Osteocyte (in vitro differentiated cells): ENCODE measurements at places on chromosomes 3 and 15. TPM values are rescaled to one million over a fixed set of nuclear protein-coding genes. Genes with fewer than 3 reads are reported as not detected.

The CCR4 gene
- not detected in 2 replicates for total RNA-seq

GRCh38 chr3:53113293-53114010 lies 16.8 kb downstream of the RFT1 start:
- DNase-seq, result no peak

The RBMS3 gene
- total RNA-seq, result 64.2 and 66.8 TPM in 2 replicates

The CPOX gene
- total RNA-seq, result 17.4 and 19.3 TPM in 2 replicates

- no peak for DNase-seq
These were observed 602.1 kb downstream of the VGLL3 start for GRCh38 chr3:86388820-86389219.

The COL6A5 gene
- not detected in 2 replicates for total RNA-seq

DNA sequence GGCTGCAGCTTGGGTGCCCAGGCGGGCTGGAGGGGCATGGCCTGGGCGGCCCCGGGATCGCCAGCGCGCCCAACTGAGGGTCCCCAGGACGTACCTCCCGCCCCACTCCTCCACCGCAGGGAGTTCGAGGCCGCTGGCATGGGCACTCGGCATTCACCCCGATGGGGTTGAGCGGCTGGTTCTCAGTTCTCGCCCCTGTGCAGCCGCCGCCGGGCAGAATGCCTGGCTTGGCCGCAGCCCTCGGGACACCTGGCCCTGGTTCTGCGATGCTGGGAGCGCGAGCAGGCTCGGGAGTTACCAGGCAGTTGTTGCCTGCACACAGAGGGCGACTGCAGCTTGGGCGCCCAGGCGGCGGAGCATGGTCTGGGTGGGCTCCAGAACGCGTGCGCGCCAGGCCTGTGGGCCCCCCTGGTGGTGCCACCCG lies 121.4 kb downstream of the LMLN start:
- DNase-seq, result no peak

The LTK gene
- total RNA-seq, result 0.50 and 0.91 TPM in 2 replicates

The PAK6 gene
- not detected in 2 replicates for total RNA-seq

DNA sequence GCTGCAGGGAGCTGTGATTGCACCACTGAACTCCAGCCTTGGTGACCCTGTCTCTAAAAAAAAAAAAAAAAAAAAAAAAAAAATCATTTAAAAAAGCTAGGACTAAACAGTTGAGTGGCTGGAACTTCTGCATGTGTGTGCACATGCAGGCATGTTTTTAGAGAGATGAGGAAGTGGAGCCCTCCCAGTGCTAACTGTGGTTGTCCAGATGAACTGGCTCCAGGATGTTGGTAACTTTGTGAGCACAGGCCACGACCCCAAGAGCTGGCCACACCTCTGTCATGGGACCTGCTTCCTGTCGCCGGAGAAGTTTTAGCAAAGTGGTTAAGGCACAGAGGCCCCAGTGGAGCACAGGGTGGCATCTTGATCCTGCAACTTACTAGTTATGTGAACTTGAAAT lies 27.0 kb downstream of the CHCHD6 start:
- no peak for DNase-seq

- no peak for DNase-seq
These were observed 1116.3 kb upstream of the CADM2 start for GRCh38 chr3:83842511-83842910.

- no peak for DNase-seq
These were observed 40.4 kb downstream of the IQCB1 start for GRCh38 chr3:121794264-121794983.

The NGRN gene
- 92.3 and 94.8 TPM in 2 replicates for total RNA-seq

GRCh38 chr3:172219750-172220149 lies 180.4 kb downstream of the FNDC3B start:
- no peak for DNase-seq

- DNase-seq, result peak; percentile 72
These were observed 47.2 kb upstream of the SLC41A3 start for GRCh38 chr3:126130981-126131745.

The PML gene
- 60.6 and 63.1 TPM in 2 replicates for total RNA-seq

DNA sequence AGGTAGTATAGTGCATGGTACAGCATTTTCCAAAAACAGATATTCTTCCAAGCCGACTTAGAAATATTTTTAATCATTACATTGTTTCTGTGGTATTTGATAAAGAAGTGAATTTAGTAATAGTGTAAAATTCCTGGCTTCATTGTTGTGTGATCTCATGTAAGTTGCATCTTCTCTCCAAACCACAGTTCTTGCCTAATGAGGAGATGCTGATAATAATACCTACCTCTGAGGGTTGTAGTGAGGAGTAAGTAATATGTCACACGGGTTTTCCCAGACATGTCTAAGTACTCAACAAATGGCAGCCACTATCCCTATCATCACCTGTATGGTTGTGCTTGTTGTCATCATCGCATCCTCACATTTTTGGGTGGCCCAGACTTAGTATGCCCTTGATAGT lies 167.3 kb downstream of the SLCO3A1 start:
- DNase-seq, result no peak

DNA sequence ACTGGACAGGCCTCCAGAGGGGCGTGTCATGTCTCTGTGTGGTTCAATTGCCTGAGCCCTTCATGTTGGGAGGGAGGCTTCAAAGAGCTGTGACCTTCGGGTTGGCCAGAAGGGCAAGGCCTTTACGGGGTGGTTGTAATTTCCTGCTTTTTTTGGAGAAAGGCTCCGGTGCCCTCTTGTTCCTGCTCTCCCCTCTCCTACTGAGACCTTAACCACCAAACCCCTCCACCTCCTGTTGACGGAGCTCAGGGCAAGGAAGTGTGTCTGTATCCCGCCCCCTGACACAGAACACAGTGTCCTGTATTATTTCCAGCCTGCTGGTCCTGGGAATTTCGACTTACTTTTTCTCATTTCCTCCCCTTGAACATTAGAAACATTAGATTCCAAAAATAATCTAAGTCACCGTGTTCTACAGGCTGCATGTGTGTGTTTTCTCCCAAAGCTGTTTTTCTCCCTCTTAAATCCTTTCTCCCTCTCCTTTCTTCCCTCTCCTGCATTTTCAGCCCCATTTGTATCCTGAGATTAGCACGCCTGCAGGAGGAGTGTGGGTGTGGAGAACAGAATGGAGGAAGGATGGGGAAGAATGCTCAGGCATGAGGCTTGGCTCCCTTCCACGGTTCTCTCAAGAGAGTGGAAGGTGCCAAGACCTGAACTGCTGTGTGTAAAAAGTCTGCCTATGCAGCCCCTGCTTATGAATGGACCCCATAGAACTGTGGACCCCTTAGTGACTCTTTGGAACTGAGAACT lies 285.4 kb upstream of the ROPN1 start:
- DNase-seq, result no peak

DNA sequence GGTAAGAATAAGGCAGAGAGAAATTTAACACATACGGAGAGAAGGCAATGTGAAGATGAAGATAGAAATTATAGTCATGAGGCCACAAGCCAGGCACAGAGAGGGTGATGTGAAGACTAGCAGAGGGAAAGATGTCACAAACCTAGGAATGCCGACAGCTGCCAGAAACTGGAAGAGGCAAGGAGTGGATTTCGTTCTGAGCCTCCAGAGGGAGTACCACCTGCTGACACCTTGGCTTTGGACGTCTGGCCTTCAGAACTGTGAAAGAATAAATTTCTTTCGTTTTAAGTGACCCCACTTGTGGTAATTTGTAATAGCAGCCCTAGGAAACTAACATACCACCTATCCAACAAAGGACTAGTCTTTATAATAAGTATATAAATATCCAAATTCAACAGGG lies 5.0 kb upstream of the SGO1 start:
- no peak for DNase-seq

GRCh38 chr3:159091936-159092335 lies 290.1 kb downstream of the MFSD1 start:
- no peak for DNase-seq

The TM6SF1 gene
- 5.6 and 5.9 TPM in 2 replicates for total RNA-seq

DNA sequence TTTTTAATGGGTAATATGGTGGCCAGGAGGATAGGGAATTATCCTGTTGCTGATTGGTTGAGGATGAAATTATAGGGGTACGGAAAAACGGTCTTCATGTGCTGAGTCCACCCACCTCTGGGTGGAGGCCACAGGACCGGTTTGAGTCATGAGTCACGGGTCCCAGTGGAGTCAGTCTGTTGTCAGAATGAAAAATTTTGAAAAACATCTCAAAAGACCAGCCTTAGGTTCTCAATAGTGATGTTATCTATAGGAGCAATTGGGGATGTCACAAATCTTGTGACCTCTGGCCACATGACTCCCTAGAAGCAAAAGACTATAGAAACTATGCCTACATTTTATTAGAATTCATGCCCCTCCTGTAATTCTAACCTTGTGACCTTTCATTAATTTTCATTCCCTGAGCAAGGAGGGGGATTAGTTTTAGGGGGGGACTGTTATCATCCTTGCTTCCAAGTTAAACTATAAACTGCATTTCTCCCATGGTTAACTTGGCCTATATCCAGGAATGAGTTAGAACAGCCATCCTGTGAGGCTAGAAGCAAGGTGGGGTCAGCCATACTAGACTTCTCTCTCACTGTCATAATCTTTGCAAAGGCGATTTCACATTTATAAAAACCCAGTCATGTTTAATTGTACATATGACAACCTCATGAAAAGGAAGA lies 101.2 kb downstream of the TCF12 start:
- DNase-seq, result no peak

DNA sequence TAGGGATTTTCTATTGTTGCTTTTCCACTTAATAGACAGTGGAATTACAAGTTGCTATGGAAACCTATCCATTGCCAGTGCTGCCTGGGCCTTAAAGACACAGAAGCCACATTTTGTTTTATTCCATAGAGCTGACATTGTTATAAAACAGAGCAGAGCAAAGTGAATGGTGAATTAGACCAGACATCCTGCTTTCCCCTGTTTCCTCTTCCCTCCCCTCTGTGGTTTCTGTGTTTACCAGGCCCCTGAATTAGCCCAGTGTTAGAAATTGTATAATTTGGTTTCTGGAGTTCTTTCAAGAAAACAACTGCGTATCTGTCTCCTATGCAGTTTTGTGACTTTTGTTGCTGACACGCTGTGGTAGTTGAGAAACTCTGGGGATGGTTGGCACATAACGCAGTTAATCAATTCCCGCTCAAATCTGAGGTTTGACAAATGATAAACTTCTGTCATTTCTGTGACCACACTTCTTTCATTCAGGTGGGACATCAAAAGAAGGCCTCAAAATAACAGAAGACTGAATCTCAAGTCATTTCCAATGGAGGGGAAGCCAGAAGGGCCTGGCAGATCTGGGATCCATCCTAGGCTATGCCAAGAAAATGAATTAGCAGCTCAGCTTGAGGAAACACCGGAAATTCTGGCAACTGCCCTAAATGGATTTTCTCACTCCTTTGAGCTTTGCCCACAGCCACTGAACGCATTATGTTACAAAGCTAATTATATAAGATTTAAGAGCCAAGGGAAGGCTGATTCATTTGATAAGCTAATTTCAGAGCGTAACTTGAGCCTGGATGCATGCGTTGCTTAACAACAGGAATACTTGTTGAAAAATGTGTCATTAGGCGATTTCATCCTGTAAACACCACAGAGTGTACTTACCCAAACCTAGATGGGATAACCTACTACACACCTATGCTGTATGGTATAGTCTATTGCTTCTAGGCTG lies 46.9 kb downstream of the NR1D2 start:
- no peak for DNase-seq

DNA sequence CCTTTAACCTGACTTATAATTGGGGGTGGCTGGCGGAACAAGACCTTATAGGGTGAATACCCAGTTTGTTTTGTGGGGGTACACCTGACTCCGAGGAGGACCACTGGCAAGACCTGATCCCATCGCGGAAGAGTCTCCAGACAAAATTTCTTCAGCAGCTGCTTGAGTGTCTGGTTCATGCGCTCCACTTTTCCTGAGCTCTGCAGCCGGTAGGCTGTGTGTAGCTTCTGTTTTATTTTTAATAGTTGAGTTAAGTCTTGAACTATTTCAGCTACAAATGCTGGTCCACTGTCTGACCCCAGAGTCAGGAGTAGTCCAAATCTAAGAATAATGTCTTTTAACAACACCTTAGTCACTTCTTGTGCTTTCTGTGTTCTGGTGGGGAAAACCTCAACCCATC lies 21.2 kb upstream of the NOX5 start:
- peak; percentile 30 for DNase-seq

GRCh38 chr3:42844412-42844713 lies 31.3 kb downstream of the CYP8B1 start:
- DNase-seq, result peak; percentile 53

DNA sequence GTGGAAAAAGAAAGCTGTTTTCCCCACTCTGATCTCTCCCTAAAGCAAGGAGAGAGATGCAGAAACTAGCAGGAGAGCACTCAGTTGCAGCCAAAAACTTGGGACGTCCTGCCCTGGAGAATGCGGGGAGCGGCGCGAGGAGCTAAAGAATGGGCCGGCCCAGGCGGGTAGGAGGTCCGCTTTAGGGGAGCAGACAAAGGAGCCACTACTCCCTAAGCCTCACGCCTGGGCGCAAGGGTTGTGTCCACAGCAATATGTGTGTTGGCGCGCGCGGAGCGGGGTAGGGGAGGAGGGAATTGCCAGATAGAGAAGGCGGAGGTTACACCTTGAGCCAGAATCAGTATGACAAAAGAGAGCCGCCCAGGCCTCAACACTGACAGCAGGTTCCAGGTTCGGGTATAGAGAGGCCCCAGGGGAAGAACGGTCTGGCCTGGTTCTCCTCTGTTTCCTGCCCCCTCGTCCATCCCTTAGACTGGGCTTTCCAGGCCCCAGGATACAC lies 2.9 kb downstream of the WNT5A start:
- no peak for DNase-seq
